Umbilical cord (tissue), 2 donors: ENCODE measurements at places on chromosomes 3 and 15.
A peak's percentile ranks its signal among the peaks of the same experiment; 100 is the strongest.

DNA sequence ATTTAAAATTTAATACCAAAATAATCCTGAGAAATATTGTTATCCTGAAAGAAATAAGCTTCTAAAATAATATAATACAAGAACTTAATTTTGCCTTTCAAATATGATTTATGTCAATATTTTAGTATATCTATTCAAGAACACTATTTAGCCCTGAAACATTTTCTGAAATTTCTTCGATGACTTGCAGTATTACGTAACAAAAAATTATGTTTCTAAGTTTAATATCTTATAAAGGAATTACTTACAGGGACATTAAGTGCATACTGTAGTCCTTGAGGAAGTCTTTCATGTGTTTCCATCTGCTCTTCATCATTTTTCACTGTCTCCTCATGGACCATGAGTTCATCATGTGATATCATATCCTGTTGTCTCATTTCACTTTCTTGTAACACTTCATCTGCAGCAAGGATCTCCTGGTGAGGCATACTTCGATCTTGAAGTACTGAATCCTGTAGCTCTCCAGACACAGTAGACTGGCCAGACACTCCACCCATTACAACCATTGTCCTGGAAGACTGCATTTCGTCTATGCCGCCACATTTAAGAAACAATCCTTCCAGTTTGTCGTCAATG lies 62.0 kb downstream of the ZNF148 start:
- no peak for DNase-seq

DNA sequence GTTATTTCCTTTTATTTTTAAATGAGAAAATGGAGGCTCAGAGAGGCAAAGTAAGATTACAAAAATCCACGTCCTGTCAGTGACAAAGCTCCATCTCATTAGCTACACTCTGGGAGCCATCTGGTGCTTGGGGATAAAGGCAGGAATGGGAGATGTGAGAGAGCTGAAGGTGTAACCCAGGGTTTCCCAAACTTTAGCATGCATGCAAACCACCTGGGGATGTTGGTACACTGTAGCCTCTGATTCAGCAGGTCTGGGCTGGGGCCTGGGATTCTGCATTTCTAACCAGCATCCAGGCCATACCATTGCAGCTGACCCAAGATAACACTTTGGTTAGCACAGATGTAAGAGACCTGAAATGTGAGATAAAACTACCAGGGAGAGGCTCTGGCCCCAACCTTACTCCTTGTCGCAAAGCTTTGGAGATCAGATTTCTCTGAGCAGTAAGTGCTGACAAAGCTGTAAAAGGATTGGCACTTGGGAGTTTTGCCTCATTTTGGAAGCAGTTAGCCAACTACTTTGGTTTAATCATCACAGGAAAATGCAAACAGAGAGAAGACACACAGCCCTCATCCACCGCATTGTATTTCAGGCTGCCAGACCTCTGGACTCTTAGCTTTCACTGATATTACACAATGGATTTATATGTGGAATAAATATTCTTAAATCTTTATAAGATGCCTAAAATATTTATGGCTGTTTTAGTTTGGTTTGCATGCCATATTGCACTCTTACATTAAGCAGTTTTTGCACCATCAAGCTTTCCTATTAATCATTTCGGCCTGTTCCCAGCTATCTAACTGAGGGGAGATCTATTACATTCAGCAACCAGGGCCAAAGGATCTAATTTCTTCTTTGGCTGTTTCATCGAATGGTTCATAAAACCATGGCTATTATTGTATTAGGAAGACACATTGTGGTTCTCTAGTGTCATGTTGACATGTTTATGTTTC lies 263.0 kb downstream of the EBLN2 start:
- peak; percentile 34 for DNase-seq

- no peak for DNase-seq
These were observed 140.6 kb downstream of the GBE1 start for GRCh38 chr3:81620849-81621248.

DNA sequence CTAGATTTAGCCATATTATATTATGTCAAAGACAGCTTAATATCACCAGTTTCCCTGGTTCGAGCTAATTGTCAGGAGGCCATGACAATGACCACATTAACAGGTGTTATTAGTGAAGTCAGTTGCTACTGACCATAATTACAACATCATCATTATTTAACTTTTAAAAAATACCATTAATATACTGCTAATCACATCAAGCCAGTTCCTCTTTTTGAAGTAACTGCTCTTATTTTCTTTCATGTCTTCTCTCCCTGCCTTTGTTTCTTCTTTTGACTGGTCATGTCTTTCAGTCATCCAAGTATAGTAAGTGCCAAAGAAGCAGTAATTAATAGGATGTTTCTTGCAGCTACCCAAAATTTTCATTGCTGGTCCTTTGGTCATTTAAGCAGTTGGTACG lies 61.6 kb downstream of the CMSS1 start:
- no peak for DNase-seq

DNA sequence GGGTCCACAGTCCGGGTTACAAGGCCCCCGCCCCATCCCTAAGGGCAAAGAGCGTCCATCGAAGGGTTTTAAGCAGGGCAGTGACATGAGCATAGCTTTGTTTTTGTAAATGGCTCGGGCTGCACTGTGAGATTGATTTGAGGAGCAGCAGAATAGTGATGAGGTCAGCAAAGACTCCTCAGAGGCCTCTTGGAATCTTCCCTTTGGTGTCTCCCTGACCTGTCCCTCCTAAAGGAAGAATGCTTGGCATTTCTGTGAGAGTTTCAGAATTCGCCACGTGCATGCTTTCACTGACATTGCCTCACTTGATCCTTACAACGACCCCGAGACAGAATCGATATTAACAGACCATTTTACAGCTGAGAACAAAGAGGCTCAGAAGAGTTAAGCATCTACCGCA lies 20.3 kb downstream of the LAMP3 start:
- no peak for DNase-seq

DNA sequence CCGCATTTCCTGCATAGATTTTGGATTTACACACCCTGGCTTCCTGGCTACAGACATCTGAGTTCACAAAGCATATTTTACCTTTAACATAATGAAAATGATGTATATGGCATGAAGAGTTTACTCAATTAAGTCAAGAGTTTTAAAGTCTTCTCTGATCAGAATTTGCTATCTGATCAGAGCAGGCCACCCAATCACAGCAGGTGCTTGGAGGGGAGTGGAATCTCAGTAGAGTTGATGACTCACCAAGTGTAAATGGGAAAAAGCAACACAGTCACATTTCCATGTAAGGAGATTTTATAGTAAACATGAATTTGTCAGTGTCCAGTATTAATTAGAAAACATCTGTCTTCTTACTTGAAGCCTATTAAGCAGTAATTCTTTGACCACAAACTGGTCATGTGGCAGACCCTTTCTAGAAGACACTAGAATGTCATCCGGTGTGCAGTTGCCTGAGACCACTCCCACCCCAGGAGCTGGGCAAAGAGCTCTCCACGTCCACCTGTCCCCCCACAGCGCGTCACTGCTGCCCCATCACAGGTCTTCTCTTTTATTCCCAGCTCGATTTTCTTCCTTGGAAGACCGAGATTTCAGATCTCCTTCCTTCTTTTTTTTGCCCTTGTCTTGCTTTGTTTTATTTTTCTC lies 10.8 kb downstream of the MESD start:
- DNase-seq: no peak
